Sigmoid colon (tissue), 7 donors: ENCODE measurements at places on chromosomes 2 and 18. TPM values are rescaled to one million over a fixed set of nuclear protein-coding genes. Genes with fewer than 3 reads are reported as not detected.

DNA sequence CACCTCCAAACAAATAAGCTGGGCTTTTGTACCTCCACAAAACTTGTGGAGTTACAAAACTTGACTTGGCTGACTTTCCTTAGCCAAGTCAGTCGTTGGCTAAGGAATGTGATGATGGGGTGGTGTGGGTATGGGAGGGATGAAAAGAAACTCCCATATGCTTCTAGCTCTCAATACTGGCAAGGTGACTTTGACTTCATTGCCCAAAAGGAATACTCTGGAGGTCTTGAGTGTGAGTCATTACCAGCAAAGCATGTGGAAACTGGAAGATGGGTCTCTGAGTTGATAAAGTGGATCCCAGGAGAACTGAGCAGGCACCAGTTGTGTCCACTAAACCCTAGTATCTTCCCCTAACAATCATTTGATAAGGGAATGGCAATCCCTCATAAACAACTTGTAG is 226.7 kb downstream of the GULP1 start:
- no peak for DNase-seq

DNA sequence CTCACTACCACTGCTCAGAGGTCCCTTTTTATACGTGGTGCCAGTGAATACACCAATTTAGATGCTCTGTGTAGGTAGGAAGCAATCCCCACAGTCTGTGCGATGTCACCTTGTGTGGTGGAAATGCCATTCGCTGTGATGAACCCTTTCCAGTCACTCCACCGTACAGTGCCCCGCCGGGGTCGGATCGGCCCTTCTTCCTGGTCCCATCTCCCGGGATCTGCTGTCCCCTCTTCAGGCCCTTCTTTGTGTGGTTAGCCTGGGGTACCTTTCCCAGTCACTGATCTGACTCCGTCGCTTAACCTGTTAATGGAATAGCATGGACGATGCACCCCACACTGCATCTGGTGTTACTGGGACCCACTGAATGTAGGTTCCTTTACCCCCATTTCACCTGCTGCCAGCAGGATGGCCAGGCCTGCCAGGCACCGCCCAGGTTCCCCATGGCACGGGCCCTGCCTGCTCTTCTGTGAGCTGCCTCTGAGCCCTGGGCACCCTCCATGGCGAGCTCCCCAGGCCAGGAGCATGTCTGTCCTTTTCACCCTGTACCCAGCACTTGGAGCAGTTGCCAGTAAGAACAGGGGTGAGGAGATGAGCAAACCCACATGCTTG is 18.0 kb downstream of the TWIST2 start:
- DNase-seq: no peak

The POTEI gene
- not detected for total RNA-seq

DNA sequence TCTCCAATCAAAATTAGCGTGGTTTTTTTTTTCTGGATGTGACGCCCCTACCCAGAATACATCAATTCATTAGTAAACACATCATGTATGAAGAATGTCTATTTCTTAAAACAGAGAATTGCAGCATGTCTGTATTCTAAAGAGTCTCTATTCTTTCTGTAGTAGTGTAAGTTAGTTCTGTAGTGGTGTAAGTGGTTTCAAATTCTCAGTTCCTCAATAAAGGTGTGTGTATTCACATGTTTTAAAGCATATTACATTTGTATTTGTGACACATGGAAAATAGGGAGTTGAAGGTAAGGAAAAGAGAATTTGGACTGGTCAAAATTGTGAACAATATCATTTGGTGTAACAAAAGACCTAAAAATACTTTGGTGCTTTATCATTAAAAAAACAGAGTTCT is 8.0 kb upstream of the GPR75 start:
- DNase-seq: no peak

GRCh38 chr2:229980431-229981184 is 58.3 kb downstream of the FBXO36 start:
- DNase-seq: peak; percentile 82

The CCL20 gene
- 11.4 TPM for total RNA-seq

- DNase-seq: no peak
These were observed 3.2 kb upstream of the ANKRD53 start for GRCh38 chr2:70975237-70975636.

DNA sequence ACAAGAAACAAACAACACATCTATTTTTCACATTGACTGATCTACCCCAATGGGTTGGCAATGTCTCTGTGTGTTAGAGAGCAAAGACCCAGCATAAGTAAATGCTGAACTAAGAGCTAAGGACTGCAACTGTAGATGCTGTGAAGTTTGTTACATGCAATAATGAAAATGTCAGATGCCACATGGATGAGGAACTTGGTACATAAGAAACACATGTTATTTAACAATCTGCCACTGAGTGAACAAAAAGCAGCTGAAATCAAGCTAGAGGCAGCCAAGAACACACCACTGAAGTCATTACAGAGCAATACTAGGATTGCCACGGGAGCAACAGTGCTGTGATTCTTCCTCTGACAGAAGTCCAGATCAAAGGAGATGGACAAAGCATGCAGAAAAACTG is 389.4 kb downstream of the CDH2 start:
- DNase-seq: no peak
